Stimulated activated CD8-positive, alpha-beta memory T cell treated with anti-CD3 and anti-CD28 coated beads, Interleukin-4, amount 100 ng/mL, for 1 hour (primary cell): ENCODE measurements at places on chromosomes 13 and 19.

DNA sequence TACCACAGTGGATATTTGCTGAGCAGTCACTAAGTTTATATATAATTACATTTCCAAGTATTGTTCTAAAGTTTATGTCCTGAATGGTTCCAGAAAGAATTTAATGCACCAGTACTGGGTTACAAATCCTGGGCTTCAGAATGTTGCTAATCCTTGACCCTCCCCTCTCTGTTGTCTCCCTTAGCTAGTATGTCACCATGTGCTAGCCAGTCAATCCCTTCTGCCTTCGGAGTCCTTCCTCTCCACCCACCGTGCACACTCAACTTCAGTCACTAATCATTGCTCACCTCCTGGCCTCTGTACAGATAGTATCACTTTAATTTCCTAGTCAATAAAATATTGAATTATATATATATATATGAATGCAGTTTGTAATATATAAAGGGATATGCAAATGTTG, 7.5 kb downstream of the FAM124A start:
- DNase-seq = no peak

DNA sequence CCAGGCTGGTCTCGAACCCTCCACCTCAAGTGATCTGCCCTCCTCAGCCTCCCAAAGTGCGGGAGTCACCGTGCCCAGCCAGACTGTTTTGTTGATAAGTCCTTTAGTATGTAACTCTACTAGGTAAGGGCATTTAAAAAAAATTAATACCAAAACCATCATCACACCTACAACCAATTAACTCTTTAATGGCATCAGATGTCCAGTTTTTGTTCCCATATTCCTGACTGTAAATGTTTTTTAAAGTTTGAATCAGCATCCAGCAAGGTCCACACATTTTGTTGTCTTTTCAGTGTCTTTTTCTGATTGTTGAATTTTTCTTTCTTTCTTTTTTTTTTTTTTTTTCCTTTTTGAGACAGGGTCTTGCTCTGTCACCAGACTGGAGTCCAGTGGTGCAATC, 5.6 kb downstream of the FCGRT start:
- no peak for DNase-seq

DNA sequence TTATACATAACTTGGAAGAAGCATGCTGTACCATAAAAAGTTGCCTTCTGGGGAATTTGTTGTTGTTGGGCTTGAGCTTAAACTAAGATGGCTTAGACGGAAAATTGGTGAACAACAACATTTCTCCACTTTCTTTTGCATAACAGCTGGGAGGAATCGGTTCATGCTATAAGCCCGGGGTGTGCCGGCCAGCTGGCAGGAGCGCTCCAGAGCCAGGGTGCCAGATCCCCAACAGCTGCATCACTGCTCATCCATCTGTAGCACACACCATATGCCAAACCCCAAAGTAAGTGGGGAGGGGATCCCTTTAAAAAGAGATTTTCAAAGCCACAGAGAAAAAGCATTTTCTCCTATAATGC, 419.5 kb upstream of the ARGLU1 start:
- no peak for DNase-seq

- DNase-seq = no peak
Observed at GRCh38 chr13:83622422-83622784, 259.9 kb downstream of the SLITRK1 start.

DNA sequence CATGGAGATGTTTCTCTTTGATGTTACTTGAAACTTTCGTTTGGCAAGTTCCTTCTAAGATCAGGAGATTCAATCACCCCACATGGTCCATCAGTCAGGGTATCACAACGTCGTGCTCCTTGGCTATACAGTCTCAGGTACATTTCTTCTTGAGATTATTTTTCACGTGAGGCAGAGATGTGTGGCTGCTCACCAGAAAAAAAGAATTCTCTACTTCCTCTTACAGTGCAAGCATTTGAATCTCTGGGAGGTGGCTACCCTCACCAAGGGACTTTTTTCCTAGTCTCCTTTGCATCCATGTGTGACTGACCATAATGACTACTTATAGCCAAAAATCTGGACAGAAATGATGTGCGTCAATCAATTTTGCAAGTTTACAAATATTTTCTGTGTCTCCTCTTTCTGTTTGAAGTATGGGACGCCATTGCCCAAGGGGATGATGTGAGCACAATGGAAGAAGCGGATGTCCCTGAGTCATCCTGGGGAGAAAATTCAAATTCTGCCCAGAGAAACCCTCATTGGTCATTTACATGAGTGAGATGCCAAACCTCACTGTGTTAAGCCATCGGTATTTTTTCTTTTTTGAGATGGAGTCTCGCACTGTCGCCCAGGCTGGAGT, 8.6 kb upstream of the LAIR2 start:
- no peak for DNase-seq

DNA sequence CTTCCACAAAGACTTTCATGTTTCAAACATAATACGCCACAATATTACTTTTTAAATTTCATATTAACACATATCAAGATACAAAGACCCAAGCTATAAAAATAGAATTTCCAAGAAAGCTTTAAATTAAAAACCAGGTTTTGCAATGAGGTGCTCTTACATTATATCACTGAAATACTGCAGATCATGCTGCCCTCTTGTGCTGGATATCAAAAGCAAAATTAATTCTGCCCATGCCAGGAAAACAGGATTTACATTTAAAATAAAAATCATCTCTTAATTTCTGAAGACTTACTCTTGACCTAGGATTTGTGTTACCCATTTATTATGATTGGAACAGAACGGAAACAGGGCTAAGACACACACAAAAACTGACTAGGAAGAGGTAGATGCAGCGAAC, 145.0 kb downstream of the ABCC4 start:
- DNase-seq = no peak

GRCh38 chr13:81383444-81383843, 1042.5 kb upstream of the SPRY2 start:
- DNase-seq = no peak

DNA sequence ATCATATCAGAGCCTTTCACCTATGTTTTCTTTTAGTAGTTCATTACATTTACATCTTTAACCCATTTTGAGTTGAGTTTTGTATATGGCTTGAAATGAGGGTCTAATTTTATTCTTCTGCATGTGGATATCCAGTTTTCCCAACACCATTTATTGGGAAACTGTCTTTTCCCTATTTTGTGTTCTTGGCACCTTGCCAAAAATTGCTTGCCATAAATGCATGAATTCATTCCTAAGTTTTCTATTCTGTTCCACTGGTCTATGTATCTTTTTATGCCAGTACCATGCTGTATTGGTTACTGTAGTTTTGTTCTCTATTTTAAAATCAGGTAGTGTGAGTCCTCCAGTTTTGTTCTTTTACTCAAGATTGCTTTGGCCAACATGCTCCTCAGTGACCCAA, 144.0 kb upstream of the OBI1 start:
- no peak for DNase-seq

DNA sequence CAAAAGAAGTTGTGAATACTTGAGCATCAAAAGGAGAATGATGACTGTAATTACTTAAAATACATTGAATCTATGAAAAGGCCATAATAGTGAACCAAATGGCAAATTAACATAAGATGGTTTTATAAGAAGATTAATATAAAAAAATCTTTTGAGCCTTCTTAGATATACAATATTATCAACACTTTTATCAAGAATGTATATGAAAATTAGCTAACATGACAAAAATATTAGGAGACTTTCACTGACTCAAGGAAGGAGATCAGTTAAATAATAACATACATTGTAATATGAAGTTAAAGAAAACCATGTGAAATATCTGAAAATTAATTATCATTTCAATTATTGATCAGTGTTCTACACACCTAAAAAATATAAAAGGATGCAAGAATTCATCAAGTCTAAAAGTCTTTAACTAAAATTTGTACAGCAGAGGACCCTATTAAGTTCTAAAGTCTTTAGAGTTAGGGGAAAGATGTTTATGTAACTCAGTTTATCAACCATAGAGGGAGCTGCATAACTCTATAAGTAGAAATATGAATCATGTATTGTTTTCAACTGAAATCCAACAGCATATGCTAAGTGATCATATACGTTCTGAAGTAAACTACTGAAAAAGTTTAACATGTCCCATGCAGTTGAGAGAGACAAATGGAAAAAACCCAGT, 756.1 kb upstream of the MIR17HG start:
- DNase-seq = no peak

- DNase-seq = no peak
Observed at GRCh38 chr13:20546556-20546955, 20.4 kb upstream of the IFT88 start.

DNA sequence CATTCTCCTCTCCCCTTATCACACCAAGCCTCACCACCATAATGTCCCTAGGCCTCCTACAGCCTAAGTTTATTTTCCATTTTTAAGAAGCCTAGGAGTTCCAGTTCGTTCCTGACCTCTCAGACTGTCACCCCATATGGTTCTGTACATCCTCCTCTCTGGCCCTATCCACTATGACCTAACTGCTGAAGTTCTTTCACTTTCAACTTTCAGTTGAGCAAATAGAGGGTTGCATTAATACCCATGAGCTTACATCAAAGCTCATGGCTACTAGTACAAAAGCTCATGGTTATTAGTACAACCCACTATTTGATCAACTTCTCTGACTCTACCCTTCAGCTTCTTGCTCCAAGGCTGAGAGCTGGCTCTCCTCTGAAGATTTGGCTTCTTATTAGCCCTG, 72.9 kb downstream of the FGF14 start:
- DNase-seq = no peak

- no peak for DNase-seq
Observed at GRCh38 chr13:19890030-19890429, 26.6 kb upstream of the ZMYM5 start.

DNA sequence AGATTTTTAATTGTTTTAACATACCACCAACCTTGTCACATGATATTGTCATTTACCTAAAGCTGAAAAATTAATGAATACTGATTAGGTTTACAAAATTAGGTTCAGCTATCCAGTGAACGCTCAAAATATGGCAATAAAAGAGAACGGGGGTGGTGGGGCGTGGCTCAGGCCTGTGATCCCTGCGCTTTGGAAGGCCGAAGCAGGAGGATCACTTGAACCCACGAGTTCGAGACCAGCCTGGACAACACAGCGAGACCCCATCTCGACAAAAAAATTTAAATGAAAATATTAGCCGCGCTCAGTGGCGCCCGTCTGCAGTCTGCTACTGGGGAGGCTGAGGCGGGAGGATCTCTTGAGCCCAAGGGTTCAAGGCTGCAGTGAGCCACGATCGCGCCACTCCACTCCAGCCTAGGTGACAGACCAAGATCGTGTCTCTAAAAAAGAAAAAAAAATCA, 516 bp upstream of the FAM32A start:
- no peak for DNase-seq

DNA sequence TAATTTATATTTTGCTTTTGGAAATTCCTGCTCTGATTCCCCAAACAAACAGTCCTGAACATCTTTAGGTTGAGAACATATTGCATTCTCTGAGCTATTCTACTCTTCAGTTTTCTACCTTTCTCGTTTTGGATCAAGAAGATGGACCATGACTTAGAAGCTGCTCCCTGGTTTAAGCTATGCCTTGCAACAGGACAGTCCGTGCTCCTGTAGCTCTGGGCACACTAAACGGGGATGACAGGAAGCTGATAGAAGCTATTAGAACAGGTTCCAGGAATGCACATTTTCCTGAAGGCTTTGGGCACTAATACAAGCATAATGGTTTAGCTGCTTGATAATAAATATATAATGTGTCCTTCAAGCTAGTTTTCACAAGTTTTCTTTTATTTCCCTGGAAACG, 385.2 kb downstream of the HS6ST3 start:
- no peak for DNase-seq

DNA sequence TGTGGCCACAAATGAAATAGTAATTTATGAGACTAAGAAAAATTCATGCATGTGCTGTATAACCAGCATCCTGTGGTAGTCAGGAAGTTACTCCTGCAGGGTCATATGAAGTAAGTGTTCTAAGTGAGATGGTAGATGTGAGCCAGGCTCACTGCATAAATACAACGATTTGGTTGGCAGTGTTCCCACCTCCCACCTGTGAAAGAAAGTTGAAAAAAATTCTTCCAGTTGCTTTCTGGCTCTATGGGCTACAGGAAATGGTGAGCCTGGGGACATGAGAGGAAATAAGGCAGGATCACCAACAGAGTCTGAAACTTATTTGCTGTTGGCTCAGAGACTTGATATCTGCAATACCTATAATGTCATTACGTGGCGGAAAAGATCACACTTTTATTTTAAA, 301.7 kb upstream of the SPRY2 start:
- DNase-seq = no peak

- no peak for DNase-seq
Observed at GRCh38 chr19:5098646-5099045, 129.7 kb downstream of the KDM4B start.

DNA sequence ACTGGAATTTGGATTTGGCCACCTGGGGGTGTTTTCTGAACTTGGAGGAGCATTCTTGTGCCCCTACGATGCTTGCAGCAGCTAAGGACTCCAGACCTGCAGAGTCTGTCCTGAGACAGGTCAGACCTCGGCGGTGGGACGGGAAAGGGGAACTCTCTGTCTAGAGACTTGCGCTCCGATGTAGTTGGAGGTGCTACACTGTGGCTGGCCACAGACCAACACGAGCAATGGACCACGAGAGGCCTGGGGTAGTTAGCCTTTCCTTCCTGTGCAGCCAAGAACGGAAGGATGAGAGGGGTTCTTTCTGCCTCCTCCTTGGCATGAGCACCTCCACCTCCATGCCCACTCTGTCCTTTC, 5.9 kb upstream of the GRAMD1A start:
- DNase-seq = no peak

DNA sequence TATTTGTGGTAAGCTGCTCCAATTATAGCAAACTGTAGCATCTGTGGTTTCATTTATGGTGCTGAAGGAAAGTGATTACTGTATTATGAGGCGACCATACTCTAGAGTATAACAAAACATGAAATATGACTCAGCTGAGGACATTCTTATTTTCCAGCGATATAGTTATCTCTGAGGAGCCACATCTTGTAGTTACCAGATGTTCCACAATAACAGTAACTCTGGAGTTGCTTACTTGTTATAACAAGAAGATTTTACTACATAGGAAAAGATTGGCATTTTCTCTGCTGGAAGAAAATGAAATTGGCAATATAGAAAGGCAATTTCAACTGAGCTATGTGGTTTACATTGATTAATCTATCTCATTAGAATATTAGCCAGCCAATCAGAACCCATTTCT, 1634.2 kb downstream of the PCDH9 start:
- DNase-seq = no peak

GRCh38 chr13:113207460-113207859, 1.0 kb downstream of the PCID2 start:
- no peak for DNase-seq

GRCh38 chr19:1150333-1151036, 23.6 kb downstream of the SBNO2 start:
- no peak for DNase-seq

GRCh38 chr13:22425087-22425486, 754.2 kb downstream of the FGF9 start:
- no peak for DNase-seq

GRCh38 chr13:113951246-113951999, 22.5 kb downstream of the C13orf46 start:
- no peak for DNase-seq

GRCh38 chr19:50836543-50837195, 3.3 kb upstream of the KLK15 start:
- no peak for DNase-seq

GRCh38 chr19:4327877-4328242, 10.8 kb downstream of the STAP2 start:
- DNase-seq = no peak

GRCh38 chr13:106243011-106243565, 292.4 kb downstream of the EFNB2 start:
- DNase-seq = no peak
